ENCODE measurements at places on chromosomes 3 and 15.

- DNase-seq, result no peak
Observed at GRCh38 chr15:97892167-97892938, 68.2 kb upstream of the ARRDC4 start.

- DNase-seq, result no peak
Observed at GRCh38 chr3:165518346-165518745, 318.9 kb downstream of the BCHE start.

DNA sequence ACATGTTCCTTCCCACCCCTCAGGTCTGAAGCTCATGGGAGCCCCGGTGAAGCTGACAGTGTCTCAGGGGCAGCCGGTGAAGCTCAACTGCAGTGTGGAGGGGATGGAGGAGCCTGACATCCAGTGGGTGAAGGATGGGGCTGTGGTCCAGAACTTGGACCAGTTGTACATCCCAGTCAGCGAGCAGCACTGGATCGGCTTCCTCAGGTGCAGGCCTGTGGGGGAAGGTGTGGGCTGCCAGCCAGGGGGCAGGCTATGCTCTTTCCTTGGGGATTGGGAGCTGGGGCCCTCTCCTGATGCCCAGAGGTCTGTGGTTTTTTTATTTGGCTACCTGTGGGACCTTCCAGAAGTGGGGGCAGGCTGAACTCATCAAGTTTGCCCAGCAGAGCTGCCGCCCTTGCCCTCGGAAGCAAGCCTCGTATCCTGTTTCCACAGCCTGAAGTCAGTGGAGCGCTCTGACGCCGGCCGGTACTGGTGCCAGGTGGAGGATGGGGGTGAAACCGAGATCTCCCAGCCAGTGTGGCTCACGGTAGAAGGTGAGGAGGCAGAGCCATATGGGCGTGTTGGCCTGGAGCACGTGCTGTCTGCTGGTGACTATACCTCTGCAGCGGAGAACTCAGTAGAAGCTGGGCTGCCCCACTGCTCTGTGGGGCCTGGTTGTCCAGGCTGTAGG lies 2.2 kb downstream of the TYRO3 start:
- DNase-seq, result no peak

DNA sequence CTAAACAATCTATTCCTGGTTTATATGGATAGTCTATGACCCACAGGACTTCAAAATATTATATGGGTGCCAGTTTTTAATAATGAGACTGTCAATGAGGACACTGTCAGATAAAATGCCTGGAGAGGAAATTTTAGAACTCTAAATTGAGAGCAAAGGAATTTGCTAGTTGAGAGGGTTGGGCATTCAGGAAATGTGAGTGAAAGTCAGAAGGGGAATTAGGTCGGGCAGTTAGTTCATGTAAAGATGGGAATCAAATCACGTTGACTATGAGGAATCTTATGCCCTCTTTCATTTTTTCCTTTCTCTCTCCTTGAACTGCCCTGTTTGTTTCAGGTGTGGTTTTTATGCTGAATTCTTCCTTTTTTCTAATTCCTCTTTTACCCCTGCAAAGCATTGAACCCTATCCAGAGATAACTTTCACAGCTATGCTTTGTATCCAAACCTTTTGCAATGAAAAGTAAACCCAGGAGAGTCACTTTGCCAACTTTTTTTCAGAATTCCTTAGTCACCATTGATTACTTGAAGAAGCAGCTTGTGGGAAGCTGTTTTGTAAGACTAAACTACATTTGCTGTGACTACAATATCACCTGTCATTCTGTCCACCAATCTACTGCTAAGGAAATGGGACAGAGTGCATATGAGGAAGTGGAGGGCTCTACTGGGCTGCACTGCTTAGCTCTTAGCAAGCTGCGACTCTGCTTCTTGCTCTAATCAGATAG lies 27.8 kb downstream of the CHP1 start:
- DNase-seq, result no peak

- no peak for DNase-seq
Observed at GRCh38 chr3:128324911-128325592, 141.6 kb downstream of the DNAJB8 start.

DNA sequence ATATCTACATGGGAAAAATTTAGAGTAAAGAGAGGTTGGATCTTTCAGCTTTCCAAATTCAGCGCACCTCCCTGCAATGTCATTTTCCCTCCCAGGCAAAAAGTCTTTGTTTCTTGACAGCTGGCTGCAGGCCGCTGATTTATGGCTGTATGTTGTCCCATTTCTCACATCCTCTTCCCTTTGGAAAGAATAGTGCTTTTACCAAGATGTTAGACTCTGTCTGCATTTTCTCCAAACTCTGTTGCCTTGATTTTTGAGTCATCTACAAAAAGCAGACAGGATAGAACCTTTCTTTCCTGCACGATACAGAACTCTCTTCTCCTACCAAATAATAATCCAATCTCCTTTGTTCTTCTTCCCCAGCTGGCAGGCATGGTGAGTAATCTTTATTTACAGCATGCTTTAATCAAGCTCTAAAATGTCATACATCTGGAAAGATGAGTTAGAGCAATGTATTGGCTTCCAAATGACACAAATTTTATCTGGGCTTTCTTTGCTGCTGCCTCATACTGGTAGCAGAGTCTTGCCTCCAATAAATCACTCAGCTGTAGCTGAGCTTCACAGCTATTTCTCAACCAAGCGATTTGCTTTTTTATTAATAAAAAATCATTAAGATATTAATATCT lies 101.9 kb downstream of the PIK3R4 start:
- DNase-seq, result no peak

- DNase-seq, result no peak
Observed at GRCh38 chr3:55042591-55042990, 114.7 kb upstream of the LRTM1 start.

All from NCI-H1417 (cell line).